ENCODE measurements at places on chromosomes 13 and 19. TPM values are rescaled to one million over a fixed set of nuclear protein-coding genes. Genes with fewer than 3 reads are reported as not detected.
A peak's percentile ranks its signal among the peaks of the same experiment; 100 is the strongest.

DNA sequence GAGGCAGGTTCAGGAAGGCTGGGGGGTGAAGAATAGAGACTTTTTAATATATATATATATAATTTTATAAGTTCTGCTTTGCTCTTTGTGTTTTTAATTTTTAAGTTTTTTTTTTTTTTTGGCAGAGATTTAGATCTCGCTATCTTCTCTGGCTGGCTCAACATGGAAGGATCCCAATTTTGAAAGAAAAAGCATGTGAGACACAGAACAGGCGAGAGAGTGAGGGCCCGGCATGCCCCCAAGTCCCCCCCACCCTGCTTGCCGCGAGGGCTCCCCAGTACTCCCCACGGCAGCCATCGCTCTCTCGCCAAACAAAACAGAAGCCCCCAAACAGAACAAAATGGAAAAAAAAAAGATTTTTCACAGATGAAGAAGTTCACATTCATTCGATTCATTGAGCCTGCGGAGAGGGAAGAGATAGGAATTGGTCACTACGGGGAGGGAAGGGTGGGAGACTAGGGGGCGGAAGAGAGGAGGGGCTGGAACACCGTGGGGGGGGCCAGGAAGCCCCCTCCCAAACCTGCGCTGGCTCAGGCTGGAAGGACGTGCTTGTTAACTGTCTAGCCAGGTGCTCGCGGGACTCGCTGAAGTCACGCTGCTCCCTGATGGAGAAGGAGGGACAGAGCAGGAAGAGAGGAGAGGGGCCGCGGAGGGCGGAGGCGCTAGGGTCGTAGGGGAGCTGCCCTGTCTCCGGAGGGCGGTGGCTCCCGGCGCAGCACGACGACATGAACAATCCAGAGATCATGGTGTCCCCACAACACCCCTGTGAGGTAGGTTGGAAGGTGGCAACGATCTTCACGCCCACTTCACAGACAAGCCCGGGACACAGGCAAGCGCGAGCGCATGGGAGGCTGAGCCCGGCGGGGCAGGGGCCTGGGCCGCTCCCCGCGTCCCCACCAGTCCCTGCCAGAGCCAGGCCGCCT is 10.6 kb downstream of the KHSRP start:
- no peak for DNase-seq

GRCh38 chr19:36939153-36939552 is 23.0 kb downstream of the ZNF568 start:
- no peak for DNase-seq

GRCh38 chr19:33434886-33435705 is 61.6 kb downstream of the CEBPG start:
- DNase-seq, result no peak

Gene SYNE4
- total RNA-seq, result not detected

DNA sequence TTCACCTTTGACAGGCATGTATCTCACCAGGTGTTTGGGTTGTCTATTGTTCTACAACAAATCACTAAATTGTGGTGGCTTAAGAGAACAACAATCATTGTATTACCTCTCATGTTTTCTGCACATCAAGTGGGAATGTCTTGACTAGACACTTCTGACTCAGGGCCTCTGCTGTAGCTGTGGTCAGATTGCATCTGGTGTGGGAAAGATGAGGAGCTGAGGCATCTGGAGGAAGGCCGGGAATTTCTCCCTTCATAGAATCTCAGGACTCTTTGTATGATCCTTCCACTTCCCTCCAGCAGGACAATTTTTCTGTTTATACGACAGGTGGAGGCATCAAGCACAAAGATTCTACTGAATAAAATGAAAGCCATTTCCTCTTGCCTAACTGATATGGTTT is 511.8 kb upstream of the NBEA start:
- no peak for DNase-seq

- no peak for DNase-seq
Observed at GRCh38 chr13:98766697-98767096, 14.2 kb upstream of the SLC15A1 start.

DNA sequence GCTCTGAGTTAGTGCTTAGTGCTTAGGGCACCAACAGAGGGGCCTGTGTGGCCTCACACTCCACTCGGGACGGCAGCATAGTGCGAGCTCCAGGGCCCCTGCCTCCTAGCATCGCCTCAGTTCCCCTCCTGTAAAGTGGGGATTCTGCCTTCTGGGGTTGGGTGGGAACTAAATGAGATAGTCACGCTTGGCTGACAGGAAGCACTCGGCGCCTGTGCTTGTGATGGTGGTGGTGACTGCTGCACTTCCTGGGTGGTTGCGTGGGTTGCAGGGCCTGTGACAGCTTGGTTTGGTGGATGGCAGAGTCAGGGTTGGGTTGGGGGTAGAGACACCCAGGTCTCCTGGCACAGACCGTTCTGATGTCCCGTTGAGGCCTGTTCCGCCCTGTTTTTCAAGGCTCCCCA is 7.7 kb downstream of the PLEKHF1 start:
- DNase-seq, result no peak

- no peak for DNase-seq
Observed at GRCh38 chr13:100811928-100812327, 137.3 kb upstream of the TMTC4 start.

GRCh38 chr13:93789058-93789457 is 562.5 kb downstream of the GPC6 start:
- no peak for DNase-seq

DNA sequence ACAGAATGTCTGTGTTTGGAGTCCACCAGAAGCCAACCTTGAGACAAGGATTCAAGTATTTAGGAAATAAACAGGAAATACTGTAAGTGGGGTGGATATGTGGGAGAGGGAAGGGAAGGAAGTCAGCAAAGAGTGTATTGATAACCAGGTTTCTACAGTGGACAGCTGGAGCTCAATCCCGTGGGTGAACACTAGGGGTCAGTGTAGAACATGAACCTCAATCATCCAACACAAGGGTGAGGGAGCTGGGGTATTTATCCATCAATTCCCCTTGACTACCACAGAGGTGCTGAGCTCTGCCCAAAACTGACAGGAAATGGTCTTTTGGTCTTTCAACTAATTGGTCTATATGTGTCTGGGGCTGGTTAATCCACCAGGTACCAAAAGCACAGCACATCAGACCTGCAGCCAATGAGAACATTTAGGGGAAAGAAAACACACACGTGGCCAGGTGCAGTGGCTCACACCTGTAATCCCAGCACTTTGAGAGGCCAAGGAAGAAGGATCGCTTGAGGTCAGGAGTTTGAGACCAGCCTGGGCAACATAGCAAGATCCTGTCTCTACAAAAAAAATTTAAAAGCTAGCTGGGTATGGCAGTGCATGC is 5.6 kb upstream of the SYDE1 start:
- DNase-seq, result no peak

Gene ZNF677
- 10.7 TPM for total RNA-seq

Gene TMEM59L
- 2.2 TPM for total RNA-seq

GRCh38 chr19:38122402-38123093 is 101.5 kb downstream of the DPF1 start:
- no peak for DNase-seq

DNA sequence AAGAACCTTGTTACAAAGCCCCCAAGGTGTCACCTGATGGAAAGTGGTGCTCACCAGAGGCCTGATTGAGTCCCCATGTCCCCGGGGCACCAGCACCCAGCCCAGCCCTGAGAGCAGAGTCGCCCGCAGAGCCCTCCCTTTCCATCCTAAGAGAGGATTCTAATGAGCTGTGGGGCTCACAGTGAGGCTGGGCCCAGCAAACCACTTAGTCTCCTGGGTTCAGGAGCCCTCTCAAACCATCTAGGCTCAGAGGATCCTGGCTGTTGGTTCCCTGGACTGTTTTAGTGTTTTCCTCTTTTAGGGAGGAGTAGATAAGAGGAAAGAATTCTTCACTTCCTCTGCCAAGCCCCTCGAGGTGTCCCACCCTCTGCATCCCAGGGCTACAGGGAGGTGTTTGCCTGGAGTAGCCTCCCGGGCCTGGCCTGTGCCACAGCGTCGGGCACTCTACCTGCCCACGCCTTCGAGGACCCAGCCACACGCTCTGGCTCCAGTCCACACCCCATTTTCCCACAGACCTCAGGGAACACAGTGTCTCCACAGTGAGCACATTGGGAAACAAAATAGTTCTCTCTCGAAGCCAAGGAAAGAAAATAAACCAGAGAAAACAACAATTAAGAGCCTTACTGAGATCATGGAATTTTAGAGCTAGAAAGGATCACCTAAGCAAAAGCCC is 34.4 kb downstream of the DHRS12 start:
- peak; percentile 85 for DNase-seq

DNA sequence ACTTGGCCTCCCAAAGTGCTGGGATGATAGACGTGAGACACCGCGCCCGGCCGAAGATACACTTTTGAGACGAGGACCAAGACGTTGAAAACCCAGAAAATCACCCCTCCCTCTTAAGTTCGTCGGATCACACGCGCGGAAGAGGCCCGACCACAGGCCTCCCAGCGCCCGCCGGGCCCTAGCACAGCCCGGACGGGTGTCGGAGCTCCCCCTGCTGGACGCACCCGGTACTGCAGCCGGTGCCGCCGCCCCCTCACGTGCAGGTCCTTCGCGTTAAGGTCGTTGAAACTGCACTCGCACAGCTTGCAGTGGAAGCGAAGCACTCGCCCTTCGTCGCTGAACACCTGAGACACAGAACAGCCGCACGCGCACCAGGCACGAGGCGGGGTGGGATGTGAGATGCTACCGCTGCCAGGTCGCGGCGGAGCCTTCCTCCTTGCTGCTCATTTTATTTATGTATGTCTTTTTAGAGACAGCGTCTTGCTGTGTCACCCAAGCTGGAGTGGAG is 35.7 kb upstream of the MATK start:
- DNase-seq, result peak; percentile 63

DNA sequence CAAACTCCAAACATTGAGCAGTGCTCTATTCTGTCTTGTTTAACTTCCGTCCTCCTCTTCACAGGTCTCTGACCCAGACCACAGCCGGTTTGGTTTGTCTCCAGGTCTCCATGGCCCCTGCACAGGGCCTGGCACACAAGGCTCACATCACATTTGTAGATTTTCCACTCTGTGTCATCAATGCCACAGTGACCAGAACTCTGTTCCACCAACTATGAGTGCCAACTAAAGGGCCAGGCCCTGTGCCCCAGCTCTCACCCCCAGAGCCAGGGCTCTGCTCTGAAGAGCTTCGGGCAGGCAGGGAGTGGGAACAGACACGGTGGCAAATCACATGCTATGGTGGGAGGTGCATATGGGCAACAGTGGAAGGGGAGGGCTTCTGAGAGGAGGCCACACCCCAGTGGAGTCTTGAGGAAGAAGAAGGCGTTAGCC is 16.0 kb downstream of the SMG9 start:
- DNase-seq, result no peak

DNA sequence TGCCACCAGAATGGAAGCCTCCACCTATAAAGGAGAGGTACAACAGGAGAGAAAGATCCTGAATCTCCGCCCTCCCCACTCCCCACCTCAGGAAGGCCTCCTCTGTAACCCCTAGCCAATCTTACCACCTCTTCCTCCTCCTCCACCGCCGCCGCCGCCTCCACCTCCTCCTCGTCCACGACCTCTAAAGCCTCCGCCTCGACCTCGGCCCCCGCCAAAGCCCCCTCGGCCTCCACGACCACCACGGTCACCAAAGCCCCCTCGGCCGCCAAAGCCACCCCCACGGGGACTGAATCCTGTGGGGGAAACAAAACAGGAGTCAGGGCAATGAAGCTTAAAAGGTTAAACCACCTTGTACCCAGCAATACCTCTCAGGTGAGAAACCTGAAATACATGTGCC is 5.7 kb downstream of the FBL start:
- no peak for DNase-seq

- DNase-seq, result no peak
Observed at GRCh38 chr13:25783076-25783475, 268.7 kb downstream of the SHISA2 start.

- DNase-seq, result no peak
Observed at GRCh38 chr13:23610966-23611491, 40.8 kb downstream of the TNFRSF19 start.

Gene FCHO1
- total RNA-seq, result 0.19 TPM

DNA sequence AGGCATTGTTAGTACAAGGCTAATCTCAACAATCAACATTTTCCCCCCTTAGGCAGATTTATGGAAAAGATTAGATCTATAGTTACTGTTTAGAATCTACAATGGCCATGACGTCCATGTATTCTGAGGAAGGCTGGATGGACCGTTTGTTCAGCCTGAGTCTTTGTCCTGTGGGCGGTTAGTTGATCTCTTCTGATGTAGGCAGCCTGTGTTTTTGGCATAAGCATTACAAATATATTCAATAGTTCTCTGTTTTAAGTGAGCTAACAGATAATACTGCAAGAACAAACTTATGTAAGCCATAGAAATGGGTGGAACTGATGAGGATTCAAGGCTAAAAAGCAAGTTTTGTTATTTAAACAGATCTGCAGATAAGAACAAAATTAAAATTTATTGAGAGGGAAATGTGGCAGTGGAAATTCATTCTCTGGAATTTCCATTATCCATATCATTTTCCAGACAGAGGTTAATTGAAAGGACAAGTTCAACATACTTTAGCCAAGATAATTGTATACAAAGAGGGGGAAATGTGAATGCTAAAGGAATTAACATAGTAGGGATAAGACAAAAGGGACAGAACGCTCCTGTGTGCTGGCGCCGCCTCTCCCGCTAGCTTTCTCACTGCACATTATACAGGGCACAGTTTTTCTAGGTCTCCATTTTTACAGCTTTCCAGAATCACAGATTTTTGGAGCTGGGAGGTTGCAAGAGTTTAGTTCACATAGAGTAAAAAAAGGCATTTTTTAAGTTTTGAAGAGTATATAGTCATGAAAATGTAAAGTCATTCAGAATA is 48.6 kb downstream of the FAM124A start:
- DNase-seq, result no peak

DNA sequence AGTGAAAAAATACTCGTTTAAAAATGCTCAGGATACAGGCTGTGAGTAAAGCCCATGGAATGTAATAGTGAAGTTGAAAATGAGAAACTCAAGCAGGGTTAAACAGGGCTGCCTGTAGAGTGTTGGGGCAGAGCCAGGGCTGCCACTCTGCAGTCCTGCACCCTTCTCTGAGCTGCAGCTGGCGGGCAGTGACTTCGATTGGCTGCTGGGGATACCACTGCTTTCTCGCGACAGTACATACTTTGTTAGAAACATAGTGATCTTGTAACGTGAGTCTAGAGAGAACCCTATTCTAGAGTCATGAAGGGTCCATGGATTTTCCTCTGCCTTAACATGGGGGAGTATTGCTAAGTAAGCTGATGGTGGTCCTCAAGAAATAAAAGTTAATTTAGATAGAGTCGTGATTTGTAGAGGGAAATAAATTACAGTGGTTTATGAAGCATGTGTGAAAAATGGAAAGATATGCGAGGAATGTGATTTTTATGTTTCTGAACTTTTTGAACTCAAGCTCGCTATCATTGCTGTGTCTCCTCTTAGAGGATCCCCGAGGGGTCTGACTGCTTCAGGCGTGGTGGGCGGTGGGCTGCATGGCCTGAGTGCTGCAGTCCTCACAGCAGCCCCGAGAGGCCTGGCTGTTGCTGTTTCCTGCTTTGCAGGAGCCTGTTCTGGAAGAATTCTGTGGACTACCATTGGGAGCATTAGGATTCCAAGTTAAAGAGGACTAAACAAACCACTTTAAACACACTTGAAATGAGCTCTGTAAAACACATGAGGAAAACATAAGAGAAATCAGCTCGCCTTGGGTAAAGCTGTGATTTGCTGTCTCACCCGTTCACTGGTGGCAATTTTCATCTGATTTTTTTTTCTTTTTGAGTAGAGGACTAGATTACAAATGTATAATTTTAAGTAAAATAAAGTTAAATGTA is 95.7 kb downstream of the ARHGEF7 start:
- no peak for DNase-seq

GRCh38 chr13:49240017-49240416 is 7.7 kb upstream of the CDADC1 start:
- DNase-seq, result no peak

- no peak for DNase-seq
Observed at GRCh38 chr19:5961969-5962945, 15.7 kb downstream of the RANBP3 start.
